ENCODE measurements at places on chromosomes 1 and 21. TPM values are rescaled to one million over a fixed set of nuclear protein-coding genes. Genes with fewer than 3 reads are reported as not detected.

The MAP10 gene
- total RNA-seq = 1.6 TPM

The RSPH1 gene
- not detected for total RNA-seq

GRCh38 chr1:53979712-53980450 is 33.7 kb downstream of the LRRC42 start:
- DNase-seq = no peak

DNA sequence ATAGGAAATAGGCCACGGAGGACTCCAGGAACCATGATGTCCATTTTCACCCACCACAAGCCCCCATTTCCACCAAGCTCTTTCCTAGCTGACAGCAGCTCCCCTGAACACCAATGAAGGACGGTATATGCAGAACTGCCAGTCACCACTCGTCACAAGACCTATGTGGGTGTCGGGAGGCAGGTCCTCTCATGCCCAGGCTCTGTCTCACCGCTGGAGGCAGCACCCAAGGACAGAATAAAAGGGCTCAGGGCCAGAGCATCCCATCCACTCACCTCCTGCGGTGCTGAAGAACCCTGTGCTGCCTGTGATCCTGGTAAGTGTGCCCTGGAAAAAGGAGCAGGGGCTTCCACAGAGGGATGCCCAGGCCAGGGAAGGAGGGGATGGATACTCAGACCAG is at the start of gene LCE1F:
Gene LCE1F, plus strand, starts transcription at position 266 of the 400 bp plus-strand sequence. CDS start 1,232 bp downstream, outside the sequence.
- no peak for DNase-seq

DNA sequence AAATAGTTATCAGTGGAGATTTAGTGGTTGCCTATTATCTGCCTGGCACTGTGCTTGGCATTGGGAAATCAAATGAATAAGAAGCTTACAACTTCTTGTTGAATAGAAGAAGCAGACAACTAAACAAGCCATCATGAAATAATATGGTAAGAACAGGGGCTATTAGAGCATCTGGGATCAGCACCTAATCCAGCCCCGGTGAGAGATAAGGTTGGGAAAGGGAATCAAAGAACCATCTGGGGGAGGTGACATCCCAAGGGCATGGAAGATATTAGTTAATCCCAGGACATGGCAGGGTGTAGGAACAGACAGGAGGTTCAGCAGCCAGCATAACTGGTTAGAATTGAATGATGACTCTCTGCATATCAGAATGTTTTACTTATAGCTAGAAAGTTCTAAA is 36.3 kb upstream of the SUCO start:
- no peak for DNase-seq

The F13B gene
- not detected for total RNA-seq

DNA sequence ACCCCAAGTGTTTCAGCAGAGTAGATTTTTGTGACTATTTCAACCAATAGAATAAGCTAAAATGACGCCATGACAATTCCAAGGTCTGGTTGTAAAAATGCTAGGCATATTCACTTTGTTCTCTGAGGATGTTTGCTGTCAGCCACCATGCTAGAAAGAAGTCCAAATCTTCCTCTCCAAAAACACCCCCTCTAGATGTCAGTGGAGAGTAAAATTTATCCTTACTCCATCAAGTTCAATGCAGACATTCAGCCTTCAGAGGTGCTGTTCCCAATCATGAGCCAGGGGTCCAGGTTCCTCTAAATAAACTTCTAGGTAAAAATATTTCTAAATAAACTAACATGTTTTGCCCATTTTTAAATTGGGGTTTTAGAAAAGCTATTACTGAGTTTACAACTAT is 395.4 kb upstream of the ADAMTS5 start:
- DNase-seq = no peak

DNA sequence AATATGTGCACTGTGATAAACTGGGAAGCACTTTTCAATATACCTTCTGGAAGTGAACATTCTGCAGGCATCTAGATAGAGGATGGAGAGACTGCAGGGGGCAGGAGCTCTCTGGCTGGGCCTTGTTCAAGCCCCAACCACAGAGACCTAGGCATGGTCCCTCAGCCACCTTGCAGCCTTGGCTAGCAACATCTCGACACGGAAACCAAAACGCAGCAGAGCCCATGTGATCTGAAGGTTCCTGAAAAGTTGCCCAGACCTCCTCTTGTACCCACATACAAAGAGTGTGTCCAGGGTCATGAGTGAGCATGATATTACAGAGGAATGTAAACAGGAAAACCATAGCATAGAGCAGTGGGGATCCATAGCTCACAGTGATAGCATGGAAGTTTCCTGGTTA is 33.1 kb upstream of the SAMD11 start:
- no peak for DNase-seq

DNA sequence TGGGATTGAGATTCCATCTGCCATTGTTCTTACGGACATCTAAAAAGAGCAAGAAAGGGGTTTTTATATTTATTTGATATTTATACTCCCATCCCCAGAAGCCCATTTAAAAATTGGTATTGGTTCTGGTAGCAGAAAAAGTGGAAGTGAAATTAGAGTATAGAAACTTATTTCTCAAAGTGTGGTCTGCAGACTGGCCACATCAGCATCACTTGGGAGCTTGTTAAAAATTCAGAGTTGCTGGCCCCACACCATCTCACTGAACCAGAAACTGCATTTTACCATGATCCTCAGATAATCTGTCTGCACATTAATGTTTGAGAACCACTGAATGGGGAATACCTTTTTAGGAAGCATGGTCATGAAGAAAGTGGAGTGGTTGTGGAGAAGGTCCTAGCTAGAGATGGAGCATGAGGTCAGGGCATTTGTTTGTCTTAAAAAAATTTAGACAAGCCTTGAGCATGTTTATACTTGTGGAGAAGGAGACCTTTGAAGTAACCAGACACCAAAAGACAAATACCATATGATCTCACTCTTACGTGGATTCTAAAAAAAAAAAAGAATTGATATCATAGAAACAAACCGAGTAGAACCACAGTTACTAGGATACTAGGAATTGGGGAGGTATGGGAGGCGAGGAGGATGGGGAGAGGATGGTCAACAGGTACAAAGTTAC is 116.3 kb downstream of the ST6GALNAC3 start:
- no peak for DNase-seq

The NR0B2 gene
- not detected for total RNA-seq

DNA sequence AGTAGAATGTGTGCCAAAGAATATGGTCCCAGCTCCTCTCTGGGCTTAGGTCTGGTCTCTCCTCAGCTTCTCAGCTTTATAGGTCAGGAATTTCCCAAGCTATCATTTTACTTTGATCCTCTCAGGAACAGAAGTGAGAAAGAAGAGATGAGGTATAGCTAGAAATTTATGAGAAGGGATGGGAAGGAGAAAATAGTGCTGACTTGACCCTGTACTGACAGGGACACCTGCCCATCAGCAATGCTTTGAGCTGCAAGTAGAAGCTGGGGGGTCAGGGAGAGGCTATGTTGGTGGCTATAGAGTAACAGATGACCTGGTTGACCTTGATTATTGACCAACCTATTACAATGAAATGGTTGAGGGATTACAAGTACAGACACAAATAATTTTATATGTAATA is 75.0 kb downstream of the XCL2 start:
- DNase-seq = no peak

DNA sequence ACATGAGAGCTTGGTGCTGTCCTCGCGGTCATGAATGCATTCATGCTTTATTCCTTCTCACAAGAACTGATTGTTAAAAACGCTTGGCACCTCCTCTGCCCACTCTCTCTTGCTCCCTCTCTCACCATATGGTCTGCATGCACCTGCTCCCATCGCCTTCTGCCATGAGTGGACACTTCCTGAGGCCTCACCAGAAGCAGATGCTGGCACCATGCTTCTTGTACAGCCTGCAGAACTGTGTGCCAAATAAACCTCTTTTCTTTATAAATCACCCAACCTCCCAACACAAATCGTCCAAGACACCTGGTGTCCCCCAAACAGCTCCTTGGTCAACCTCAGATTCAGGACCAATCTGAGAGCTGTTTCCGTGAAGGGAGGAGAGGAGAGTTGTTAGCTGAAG is 43.3 kb upstream of the PCBP3 start:
- DNase-seq = no peak

GRCh38 chr1:115166531-115167091 is 77.3 kb upstream of the TSPAN2 start:
- DNase-seq = peak; percentile 14

GRCh38 chr1:225318706-225319575 is 108.9 kb downstream of the LBR start:
- no peak for DNase-seq

DNA sequence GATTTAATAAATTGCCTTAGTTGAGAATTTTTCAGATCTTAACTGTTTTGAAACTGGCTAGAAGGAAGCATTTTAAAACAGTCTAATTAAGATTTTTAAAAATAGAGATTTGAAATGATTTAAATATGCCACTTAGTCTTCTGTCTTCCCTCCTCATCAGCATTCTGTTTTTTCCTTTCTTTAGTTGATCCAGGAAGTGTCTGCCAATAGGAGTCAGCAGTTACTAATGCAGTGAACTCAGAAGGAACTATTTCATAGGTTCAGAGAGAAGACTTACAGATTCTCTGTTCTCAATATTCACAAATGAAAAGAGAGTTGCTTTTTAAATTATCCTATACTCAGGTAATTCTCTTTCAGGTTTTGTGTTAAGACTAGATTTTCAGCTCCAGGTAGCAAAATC is 84.5 kb downstream of the RPS6KC1 start:
- no peak for DNase-seq

DNA sequence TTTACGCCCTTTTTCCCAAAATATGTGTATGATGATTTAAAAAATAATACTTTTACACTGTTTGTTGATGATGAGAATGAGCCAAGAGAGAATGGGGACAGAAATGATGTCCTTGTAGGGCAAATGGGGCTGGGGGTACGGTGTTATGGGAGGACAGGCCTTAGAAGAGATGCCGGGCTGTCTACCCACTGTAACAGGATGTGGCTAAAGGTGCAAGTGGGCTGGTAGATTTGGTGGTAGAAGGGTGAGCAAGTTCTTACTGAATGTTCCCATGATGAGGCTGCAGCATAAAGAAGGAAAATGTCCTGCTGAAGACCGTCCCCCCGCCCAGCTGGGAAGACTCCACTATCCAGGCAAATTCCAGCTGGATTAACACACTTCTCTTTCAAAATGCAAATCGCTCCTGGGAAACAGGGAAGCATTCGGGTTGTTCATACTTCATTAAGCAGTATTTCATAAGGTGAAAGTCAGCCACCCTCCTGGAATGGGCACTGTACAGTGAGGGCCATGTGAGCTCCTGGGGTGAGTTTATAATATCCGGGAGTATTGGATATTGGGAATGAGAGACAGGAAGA is 14.0 kb downstream of the GPA33 start:
- no peak for DNase-seq

- no peak for DNase-seq
Measured at GRCh38 chr1:108049178-108049819, 84.3 kb upstream of the VAV3 start.

GRCh38 chr21:43353282-43354025 is 73.5 kb downstream of the SIK1 start:
- DNase-seq = no peak
